ENCODE measurements at places on chromosomes 12 and 14.
A peak's percentile ranks its signal among the peaks of the same experiment; 100 is the strongest.

DNA sequence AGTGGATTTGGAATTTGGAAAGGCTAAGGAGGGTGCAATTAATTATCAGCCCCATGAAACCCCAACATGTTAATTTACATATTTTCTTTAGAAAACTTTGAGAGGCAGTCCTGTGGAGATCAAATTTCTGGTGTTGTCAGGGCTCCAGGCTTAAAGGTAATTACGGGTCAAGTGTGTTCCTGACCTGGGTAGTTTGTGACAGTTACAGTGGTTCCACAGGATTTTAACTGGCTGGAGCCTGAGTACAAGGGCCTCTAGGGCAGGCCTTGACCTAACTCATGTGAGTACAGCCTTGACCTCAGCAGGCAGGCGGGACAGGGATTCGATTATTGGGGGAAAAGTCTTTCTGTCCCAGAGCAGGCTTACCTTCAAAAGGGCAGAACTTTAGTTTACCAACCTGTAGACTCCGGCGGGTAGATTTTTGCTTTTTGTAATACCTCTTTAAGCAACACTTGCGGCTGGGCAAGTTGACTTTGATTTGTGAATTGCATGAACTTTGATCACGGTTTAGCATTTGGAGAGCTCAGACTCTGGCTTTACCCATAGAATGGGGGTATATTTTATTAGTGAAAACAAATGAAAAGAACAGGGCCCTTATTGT is 8.4 kb upstream of the PPTC7 start:
- DNase-seq = no peak

GRCh38 chr14:33634631-33635030 is 316.2 kb downstream of the EGLN3 start:
- no peak for DNase-seq

GRCh38 chr12:103903993-103904392 is 26.2 kb upstream of the HSP90B1 start:
- DNase-seq = no peak

GRCh38 chr14:81066672-81067071 is 111.3 kb downstream of the TSHR start:
- DNase-seq = no peak

- DNase-seq = no peak
Observed at GRCh38 chr14:96455588-96455987, 46.6 kb upstream of the PAPOLA start.

GRCh38 chr14:50768680-50769079 is 62.3 kb downstream of the NIN start:
- no peak for DNase-seq

- no peak for DNase-seq
Observed at GRCh38 chr14:21098892-21099595, 589 bp upstream of the ZNF219 start.

- no peak for DNase-seq
Observed at GRCh38 chr12:53052419-53053217, 2.8 kb downstream of the TNS2 start.

DNA sequence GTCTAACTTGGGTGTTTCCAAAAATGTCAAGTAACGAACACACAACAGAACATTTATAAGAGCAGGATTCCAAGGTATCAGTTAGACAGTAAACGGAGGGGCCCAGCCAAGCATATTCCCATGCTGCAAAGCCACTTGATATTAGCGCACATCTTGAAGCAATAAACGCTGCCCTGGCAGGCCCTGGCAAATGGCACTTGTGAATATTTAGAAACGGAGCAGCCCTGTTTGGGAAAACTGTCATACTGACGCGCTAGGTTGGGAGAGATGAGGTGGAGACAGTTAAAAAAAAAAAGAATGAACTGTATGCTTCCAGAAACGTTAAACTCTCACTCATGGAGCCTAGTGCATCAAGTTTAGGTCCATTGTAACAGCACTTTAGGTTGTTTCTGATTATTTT is 9.3 kb downstream of the DGLUCY start:
- DNase-seq = no peak

DNA sequence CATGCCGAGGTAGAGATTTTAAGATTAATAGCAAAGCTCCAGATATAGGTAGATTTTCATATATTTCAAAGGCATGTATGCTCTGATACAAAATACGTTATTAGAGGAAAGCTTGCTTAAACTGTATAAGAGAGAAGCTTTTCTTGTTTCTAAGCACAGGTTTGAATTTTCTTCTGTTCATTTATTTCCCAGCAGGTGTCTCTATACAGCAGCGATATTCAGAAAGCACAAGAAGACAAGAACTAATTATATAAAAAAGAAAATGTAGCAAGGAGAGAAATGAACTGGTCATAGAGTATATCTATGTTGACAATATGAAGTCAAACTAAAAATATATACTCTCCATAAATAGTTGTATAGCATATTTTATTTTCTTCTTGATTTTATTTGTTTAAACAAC is 307.4 kb upstream of the NOVA1 start:
- no peak for DNase-seq

DNA sequence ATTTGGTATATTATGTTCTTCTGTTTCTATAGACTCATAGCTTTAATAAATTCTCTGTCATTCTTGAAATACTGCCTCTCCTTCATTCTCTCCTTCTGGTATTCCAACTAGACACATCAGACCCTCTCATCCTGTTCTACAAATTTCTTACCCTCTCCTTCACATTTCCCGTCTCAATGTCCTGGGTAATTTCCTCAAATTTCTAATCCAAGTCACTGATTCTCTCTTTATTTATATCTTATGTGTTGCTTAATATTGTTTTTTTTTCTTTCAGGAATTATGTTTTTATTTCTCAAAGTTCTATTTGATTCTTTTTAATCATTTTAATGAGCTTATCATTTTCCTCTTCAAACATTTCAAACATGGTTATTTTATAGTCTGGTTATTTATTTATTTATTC is 94.0 kb downstream of the RALGAPA1 start:
- DNase-seq = no peak

DNA sequence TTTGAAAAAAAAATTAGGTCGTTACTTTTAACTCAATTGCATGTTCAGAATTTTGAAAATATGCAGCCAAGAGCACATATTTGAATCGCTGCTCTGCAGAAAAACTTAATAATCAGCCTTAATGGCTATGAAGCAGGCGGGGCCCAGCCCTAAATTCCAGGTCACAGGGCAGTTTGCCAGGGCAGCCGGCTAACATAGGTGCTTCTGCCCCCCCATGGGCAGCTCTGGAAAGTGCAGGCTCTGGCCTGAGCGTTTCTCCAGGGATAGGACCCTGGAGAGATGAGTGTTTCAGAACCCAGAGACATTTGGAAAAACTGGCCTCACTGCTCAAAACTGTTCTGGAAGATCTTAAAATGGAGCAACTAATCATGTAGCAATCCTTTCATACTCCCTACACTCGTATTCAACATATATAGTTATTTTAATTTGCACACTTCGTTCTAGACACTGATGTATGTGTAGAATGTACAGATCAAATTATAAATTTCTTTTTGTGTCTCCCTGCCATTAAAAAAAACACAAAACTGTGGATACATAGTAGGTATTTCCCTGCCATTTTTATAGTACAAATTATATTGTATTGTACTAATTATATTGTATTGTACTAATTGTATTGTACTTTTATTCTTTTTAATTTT is 26.0 kb upstream of the PTGR2 start:
- peak; percentile 75 for DNase-seq

DNA sequence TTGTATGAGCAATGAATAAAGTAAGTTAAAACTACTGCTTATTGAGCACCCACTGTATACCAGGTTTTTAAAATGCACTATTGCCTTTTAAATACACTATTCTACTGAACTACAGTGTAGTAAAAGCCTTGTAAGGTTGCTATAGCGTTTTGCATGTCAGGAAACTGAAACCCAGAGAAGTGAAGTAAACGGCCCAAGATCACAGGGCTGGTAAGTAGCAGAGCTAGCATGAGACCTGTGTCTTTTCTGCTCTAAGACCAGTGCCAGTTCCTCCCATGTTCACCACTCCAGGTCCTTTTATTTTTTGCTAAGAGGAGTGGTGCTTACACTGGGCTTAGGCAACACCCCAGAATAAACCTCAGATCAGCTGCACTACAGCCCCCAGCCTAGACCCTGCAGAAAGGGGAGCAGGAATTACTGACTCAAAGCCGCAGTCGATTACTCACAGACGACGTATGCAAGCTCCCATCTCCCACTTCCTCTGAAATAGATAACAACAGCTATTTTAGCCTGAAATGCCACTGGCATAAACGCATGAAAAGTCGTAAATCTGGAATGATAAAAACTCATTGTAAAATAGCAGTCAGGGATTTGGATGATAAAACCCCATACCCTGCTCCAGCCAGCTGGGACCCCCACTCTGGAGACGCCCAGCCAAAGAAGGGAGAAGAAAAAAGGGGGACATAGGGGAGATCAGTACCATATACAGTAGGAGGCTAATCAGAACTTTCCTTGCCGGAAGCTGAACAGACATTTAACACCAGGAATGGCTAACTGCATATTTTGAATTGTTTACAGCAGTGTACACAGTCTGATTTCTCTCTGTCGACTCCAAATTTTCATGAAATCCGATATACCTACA is 108.3 kb downstream of the NUAK1 start:
- no peak for DNase-seq

DNA sequence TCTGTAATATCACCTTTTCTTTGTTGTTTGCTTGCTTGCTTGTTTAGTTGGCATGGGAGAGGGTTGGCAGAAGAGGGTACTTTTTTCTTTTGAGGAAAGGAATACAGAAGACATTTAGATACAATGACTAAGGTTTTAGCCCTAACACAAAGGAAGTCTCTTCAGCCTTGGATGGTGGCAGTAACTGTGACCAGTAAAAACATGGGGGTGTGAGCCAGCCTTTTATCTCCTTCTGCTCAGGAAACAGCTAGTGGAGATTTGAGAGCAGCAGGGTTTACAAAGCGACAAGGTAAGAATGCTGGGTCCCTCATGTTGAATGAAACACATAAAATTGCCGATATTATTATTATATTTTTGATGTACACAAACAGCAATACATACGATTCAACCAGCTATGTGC is 40.4 kb downstream of the SLC8A3 start:
- no peak for DNase-seq

GRCh38 chr12:8612629-8613028 is at the start of gene AICDA:
Gene AICDA, minus strand, starts transcription at chr12:8612859. Its CDS starts 92 bp downstream, at chr12:8612767.
- DNase-seq = no peak

- DNase-seq = no peak
Observed at GRCh38 chr12:48508987-48509386, 16.4 kb upstream of the OR8S1 start.

DNA sequence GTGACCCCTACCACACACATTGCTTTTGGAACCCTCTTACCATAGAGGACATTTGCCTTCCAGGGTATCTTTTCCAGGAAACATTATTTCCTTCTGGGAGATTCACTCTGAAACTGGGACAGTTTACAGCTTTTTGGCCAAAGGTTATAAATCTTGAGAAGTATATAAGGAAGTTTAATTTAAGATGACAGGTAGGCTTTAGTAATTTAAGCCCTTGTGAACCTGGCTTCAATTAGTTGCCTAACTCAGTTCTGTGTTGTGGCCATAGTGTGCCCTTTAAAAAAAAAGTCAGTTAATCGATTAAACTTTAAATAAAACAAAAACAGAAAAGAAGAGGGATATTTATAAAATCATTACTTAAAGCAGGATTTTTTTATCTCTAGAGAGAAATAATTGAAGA is 142.9 kb downstream of the NAV3 start:
- DNase-seq = no peak

GRCh38 chr14:36524874-36525745 is 5.1 kb upstream of the NKX2-1 start:
- no peak for DNase-seq

GRCh38 chr14:83706231-83706954 is 1823.6 kb upstream of the FLRT2 start:
- DNase-seq = no peak

DNA sequence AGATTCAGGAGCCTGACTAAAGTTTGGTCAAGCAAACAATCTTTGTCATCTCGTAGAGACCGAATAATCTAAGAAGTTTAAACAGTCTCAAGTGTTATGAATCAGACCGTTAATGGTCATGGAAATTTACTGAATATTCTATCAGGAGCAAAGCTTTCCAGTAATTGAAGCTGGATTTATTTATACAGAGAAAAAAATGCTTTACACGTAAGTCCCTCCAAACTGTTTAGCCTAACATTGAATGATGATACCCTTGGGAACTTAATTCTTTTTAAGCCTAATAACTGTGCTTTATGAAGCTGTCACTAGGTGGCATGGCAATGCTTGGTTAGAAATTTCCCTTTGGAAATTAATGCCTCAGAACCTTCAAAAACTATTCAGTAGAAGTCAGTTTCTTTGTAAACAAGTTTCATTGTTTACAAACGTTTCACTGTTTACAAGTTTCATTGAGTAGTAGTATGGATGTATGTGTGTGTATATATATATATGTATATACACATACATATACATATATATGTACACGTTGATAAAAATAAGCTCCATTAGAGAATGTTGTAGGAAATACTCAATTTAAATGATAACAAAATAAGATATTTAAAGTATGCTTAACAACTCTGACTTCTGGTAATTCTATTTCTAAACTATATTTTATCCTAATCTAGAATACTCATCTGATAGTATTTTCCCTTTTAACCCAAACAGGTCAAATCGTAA is 32.1 kb downstream of the DEPDC4 start:
- DNase-seq = no peak

GRCh38 chr12:82966001-82966559 is 279.4 kb downstream of the TMTC2 start:
- DNase-seq = no peak

- DNase-seq = no peak
Observed at GRCh38 chr12:42396473-42397259, 70.7 kb downstream of the PPHLN1 start.

- DNase-seq = no peak
Observed at GRCh38 chr14:54348001-54348611, 48.7 kb upstream of the CDKN3 start.

DNA sequence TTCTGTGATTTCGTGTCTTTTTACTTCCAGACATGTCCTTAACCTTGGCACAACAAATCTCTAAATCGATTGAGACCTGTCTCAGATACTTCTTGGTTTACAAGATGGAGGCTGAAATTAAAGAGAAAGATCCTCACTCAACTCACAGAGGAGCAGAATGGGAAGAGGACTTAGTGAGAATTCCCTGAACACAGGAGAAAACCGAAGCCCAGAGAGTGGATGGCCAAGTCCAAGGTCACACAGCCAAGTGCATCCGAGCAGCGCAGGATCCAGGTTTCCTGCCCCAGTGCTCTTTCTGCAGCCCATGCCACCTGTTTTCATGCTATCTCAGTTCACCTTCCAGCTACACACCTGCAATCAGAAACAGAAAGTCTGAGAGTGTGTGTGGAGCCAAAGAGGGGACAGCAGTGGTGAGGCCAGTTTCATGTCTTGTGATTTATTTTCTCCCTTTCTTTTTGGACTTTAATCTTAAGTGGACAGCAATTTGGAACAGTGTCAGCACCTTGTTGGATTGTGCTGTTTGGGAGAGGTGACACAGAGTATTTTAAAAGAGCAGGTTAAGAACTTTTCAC is 22.9 kb upstream of the TCL1B start:
- no peak for DNase-seq

DNA sequence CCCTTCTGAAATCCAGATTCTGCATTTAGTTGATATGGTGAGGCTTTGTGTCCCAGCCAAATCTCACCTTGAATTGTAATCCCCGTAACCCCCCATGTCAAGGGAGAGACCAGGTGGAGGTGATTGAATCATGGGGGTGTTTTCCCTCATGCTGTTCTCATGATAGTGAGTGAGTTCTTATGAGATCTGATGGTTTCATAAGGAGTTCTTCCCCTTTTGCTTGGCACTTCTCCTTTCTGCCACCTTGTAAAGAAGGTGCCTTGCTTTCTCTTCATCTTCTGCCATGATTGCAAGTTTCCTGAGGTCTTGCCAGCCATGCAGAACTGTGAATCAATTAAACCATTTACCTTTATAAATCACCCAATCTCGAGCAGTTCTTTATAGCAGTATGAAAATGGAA is 23.1 kb upstream of the C12orf42 start:
- DNase-seq = no peak

GRCh38 chr12:82886671-82887340 is 200.1 kb downstream of the TMTC2 start:
- no peak for DNase-seq

Data from T-helper 1 cell (primary cell).